ENCODE measurements at places on chromosomes 1 and 21.

DNA sequence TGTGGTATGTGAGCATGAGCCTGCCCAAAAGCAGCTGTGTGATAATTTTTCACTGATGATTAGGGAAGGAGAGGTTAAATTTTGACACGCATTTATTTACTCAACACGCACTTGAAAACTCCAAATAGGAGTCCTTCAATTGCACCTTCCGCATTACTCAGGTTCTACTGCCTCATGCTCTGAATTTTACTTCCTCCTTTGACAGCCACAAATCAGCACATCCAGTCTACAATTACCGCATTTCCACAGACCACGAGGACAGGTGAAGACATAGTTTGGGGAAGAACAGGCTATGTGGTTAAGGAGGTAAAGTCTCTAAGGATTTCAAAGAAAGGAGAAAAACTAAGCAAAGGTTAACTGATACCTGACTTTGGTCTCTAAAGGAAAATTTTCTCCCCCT is 2.6 kb downstream of the CAPN8 start:
- DNase-seq: no peak

GRCh38 chr1:156892190-156893047 is 1.1 kb upstream of the PEAR1 start:
- DNase-seq: peak; percentile 82

- DNase-seq: no peak
Observed at GRCh38 chr1:70738624-70739023, 309.0 kb downstream of the PTGER3 start.

DNA sequence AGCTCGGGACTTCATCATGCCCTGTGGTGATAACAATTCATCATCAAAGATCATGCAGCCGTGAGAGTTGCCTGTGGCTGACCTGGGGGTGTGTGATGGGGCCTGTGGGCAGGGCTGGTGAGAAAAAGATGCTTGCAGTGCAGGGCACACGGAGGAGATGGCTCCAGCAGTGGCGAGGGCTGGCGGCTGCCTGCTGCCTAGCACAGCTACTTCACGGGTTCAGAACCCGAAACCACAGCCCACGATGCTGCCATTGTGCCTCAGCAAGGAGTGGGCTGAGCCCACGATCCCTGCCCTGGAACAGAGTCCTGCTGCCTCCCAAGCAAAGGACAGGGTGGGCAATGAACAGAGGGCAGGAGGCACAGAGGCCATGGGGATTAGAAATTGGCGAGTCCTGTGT is 631 bp upstream of the KRTAP10-9 start:
- DNase-seq: peak; percentile 33

DNA sequence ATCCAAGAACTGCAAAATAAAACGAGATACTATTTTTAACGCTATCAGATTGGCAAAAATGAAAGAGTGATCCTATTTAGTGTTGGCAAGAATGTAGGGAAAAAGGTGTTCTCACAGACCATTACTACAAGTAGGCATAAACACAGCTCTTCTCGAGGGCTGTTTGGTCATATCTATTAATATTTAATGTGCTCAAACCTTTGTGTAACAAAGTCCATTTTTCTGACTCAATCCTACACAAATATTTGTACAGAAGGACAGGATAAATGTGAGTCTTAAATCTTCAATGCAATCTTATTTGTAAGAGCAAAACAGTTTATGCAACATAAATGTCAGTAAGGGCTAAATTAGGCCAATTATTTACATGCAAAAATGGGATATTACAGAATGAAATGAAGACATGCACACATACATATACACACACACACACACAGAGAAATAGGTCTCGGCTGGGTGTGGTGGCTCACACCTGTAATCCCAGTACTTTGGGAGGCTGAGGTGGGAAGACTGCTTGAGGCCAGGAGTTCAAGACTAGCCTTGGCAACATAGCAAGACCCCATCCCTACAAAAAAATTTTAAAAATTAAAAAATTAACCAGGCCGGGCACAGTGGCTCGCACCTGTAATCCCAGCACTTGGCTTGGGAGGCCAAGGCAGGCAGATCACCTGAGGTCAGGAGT is 17.7 kb downstream of the DHCR24 start:
- no peak for DNase-seq

DNA sequence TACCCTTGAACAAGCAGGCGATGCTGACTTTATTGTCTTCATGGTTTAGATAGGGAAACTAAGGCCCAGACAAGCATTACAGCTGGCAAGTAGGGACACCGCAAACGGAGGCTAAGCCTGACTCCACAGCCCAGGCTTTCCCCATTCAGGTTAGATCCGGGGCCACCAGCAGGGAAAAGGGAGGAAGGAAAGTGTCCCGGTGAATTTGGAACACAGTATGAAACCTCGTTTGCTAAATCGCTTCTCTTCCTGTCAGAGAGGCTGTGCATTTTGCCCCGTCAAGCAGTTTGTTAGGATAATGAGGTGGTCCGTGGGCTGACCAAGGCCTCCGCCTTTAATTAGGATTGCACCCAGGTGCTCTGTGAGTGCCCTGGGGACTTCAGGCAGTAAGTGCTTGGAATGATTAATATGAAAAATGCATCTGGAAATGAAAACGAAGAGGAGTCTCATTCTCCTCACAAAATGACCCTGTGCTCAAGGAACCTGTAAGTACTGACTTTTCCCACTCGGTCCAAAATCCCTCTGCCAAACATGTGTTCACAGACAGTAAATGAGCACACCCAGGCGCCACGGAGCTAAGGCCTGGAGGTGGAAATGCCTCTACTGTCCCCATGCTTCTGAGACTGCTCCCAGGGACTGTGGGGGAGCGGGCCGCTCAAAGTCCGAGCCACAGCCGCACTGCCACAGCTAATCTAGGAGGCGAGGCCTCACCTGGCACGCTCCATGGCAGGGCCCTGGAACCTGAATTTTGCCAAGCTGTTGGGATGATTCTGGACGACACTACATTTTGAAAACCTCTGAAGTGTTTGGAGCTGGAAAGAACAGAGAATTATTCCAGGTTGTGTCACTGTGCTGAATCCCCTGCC is 234.1 kb downstream of the SDCCAG8 start:
- no peak for DNase-seq

DNA sequence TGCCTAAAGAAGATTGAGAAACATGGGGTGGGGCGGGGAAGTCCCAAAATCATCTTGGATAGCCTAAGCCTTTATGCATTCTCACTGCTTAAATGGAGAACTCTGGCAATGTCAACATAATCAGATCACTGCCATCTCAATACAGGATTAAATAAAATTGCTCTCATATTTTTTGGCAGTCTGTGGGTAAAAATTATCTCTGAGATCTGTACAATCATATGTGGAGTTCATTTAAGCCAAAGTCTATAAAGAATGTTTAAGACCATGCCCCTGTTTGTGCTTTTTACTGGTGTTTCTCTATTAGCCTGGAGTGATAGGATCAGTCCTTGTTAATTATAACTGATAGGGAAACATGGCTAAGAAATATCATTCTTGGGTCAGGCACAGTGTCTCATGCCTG is 136.3 kb downstream of the GPR52 start:
- DNase-seq: no peak

GRCh38 chr1:71660411-71660810 is 579.6 kb upstream of the ZRANB2 start:
- no peak for DNase-seq

DNA sequence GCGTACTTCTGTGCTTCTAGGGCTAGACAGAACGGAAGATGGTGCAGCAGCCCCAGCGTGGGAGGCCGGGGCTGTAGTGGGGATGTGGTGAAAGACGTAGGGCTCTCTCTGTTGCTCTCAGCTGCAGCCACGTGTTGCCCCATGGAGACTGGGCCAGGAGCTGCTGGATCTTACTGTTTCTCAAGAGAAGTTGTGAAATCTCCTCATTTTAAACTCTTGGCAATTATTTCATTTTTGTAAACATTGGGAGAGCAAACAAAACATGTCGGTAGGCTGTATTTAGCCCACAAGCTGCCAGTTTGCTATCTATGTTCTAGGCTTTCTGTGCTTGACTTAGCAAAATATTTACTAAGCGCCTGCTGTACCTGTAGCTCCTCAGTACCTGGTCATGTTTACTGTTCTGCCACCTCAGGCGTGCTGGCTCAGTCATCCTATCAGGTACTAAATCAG is 15.9 kb upstream of the ELOA start:
- no peak for DNase-seq

DNA sequence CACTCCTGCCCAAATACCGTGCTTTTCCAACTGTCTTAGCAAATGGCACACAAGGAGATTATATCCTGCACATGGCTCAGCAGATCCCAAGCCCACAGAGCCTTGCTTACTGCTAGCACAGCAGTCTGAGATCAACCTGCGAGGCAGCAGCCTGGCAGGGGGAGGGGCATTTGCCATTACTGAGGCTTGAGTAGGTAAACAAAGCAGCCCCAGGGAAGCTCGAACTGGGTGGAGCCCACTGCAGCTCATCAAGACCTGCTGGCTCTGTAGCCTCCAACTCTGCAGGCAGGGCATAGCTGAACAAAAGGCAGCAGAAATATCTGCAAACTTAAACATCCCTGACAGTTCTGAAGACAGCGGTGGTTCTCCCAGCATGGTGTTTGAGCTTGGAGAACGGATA is 70.1 kb upstream of the PTBP2 start:
- DNase-seq: no peak

DNA sequence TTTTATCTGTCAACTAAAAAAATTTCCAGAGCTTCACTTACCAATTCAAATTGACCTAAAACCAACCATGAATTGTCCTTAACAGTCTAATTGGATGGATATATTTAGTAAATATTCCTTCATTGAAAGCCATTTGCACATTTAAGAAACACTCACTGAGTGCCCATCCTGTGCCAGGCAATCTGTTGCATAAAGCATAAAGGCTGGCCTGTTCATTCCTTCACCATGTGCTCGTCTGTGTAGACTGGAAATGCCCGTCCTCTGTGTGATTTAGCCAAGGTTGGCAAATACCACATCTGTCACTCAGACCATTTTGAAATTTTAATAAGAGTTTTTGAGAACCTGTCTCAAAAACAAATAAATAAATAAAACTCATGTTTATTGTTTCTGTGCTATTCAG is 57.1 kb downstream of the ZNF684 start:
- no peak for DNase-seq

DNA sequence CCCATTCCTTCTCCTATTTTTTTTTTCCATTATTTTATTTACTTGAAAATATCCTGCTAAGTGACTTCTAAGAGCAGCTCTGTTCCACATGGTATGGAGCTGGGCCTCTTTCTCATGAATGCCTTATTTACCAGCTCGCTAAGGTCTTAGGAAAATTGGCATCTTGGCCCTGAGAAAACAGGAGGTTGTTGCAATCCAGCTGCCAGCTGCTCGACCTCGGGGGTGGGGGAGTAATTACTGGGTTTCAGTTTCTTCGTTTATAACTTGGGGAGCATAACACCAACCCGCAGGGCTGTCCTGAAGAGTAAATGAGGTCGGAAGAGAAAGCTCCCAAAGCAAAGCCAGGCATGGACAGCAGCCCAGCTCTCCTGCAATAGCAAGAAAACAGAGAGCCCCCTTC is 176.3 kb downstream of the AJAP1 start:
- DNase-seq: no peak

GRCh38 chr1:59879574-59879973 is 47.0 kb downstream of the CYP2J2 start:
- peak; percentile 28 for DNase-seq

GRCh38 chr1:175040324-175040879 is 17.2 kb upstream of the MRPS14 start:
- DNase-seq: no peak

GRCh38 chr1:209747580-209748262 is 8.1 kb upstream of the TRAF3IP3 start:
- peak; percentile 91 for DNase-seq

- no peak for DNase-seq
Observed at GRCh38 chr1:216518844-216519627, 95.8 kb upstream of the USH2A start.

DNA sequence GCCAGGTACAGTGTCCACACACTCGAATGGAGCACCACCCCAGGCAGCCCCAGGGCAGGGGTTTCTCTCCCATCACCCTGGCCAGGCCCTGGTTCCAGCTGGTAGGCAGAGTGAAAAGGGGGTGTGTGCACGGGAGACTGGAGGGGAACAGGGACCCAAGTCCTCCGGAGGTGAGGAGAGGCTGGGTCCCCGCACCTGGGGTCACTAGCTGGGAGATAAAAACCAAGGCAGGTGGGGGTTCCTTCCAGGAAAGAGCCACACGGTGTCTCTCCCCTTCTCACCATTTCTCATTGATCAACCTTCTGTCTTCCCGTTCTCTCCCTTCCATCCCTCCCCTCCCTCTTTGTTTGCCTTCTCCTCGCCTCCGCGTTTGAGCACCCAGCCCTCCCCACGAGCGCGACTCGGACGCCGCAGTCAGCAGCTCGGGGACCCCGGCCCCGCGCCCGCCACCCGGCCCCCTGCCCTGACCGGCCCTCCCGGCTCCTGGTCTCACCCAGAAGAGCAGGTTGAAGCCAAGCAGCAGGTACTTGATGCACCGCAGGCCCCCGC is 358 bp downstream of the TSPAN2 start:
- DNase-seq: no peak

GRCh38 chr21:30320215-30320614 is at the start of gene KRTAP26-1:
KRTAP26-1 (minus strand) TSS chr21:30320315; CDS start chr21:30320035, 280 bp downstream.
- no peak for DNase-seq

- no peak for DNase-seq
Observed at GRCh38 chr1:27026621-27027574, 14.2 kb upstream of the TENT5B start.

DNA sequence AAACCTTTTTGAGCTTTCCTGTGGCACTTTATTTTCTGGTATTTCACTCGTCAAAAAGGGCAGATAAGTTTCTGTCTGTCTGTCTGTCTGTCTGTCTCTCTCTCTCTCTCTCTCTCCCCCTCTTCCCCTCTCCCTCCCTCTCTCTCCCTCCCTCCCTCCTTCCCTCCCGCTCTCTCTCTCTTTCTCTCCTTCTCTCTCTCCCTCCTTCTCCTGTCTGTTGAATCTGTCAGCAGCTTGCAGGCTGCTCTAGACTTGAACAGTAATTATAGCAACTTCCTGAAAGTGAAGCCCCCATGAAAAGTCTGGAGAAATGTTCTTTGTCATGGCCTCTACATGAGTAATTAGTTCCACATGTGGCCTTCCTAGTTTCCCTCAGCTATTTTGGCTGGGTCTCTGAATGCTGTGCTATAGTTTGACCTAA is 275.2 kb upstream of the C1orf105 start:
- DNase-seq: no peak

DNA sequence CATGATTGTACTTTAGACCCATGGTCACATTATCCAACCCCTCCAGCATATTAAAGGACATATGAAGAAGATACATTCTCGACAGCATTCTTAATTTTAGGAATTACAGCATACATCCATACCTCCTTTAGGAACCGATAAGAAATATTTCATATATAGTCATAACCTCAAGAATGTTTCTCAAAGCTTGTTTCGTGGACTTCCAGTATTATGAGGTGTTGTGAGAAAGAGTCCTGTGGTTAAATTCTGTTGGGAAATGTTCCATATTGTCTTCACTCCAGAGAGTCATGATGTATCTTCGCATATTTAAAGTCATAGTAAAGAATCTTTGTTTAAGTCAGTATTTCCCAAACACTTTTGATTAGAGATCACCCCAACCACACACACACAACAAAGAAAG is 321.0 kb upstream of the SNX7 start:
- DNase-seq: no peak

DNA sequence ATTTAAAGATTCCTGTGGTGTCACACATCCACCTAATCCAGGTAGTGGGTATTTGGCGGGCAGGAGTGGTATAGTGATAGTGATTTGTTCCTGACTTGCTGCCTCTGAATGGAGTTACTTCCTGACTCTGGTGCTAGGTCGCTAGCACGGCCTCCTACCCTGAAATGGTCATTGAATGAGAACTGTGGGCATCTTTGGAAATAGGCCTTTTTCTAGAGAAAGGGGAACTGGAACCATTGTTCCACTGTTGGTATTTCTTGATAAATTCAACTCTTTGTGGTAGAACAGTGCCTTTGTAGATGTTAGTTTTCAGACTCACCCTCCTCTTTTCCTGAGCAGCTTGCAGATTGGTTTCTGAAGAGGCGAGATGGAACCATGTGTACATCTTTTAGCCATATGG is 1.5 kb downstream of the QSOX1 start:
- DNase-seq: no peak

All from CD4-positive, alpha-beta T cell treated with Interleukin-2 at 100 ng/mL for 4 hours (primary cell).